Hypothalamus (tissue), 51 donors: ENCODE measurements at places on chromosomes 12 and 14.

- peak; percentile 71 for DNase-seq
Measured at GRCh38 chr12:121800694-121801594, 2.9 kb upstream of the SETD1B start.

DNA sequence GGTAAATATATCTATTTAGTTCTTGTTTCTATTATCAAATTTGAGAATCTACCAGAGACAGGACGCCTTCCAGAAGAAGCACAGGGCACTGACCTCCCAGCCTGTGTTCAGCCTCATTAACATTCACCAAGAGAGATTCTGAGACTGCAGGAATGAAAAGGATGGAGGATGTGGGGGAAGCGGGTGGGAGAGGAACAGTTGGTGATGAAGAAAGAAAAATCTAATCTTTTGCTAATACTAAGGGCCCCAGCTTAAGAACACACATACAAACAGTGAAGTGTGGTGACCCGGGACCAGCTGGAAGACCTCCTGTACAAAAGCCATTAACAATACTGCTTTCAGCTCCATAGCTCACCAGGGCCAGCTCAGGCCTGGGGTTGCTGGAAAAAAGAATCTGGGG, 160.5 kb downstream of the NUAK1 start:
- no peak for DNase-seq

DNA sequence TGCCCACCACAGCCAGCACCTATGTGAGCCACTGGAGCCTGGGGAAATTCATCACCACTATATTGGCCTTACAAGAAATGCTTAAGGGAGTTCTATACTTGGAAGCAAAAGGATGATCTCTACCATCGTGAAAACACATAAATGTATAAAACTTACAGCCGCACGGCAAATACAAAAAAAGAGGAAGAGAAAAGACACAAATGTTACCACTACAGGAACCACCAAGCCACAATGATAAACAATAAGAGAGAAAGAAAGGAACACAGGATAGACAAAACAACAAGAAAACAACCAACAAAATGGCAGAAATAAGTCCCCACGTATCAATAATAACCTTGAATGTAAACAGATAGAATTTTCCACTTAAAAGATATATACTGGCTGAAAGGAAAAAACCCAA, 267.5 kb downstream of the TMEM121 start:
- no peak for DNase-seq

- DNase-seq = no peak
Measured at GRCh38 chr14:34063470-34064164, 112.7 kb upstream of the EGLN3 start.

DNA sequence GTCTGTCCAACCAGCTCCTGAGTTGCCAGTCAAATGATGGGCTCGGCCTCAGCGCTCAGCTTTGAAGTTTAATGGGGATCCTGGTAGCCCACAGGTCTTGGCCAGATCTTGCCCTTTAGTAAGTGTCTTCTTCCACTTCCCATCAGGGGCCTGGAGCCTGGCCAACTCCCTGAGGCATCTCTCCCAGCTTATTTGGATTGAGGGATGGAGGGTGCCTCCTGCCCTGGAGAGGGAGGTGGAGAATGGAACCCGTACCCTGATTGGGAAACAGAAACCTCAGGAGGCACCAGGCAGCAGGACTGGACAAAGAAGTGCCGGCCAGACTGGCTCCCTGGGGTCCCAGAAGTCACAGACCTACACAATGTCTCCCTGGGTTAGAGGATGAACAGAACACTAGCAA, 40.5 kb upstream of the LTBP2 start:
- DNase-seq = no peak

DNA sequence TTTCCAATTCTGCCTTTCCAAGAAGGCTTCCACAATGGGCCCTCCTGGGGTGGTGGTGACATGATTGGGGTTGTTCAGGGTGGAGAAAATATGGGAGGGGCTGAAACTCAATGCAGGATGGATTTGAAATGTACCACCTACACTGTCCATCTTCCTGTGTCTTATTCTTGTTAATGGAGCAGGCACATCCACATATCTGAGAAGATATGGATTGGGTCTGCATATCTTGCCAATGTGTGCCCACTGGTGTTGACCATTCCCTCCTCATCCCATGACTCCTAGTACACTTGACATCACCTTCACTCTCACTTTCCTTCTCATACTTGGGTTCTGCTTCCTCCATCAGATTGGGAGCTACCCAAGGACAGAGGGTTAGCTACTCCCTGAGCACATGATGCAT, 7.2 kb downstream of the KRT76 start:
- no peak for DNase-seq

DNA sequence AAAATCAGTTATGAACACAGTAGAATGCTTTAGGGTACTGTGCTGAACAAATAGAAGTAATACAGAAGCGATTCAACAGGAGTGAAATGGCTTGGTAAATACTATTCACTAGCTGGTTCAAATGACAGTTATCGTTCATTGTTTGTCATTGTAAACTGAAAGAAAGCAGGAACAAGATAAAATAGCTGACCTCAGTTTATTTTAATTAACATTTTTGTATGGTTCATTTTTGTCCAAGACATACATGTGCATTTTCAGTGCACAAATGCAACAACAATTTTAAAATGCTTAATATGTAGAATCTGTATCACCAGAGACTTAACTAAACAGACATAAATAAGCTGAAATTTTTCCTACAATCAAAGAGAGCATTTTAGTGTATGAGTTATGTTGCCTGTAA, 49.9 kb downstream of the ALX1 start:
- DNase-seq = no peak

DNA sequence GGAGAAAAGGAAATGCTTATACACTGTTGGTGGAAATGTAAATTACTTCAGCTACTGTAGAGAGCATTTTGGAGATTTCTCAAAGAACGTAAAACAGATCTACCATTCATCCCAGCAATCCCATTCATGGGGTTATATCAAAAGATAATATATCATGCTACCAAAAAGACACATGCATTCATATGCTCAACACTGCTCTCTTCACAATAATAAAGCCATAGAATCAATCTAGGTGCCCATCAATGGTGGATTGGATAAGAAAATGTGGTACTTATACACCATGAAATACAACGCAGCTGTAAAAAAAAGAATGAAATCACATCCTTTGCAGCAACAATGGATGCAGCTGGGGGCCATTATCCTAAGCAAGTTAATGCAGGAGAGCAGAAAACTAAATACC, 1487.7 kb upstream of the SEL1L start:
- no peak for DNase-seq

DNA sequence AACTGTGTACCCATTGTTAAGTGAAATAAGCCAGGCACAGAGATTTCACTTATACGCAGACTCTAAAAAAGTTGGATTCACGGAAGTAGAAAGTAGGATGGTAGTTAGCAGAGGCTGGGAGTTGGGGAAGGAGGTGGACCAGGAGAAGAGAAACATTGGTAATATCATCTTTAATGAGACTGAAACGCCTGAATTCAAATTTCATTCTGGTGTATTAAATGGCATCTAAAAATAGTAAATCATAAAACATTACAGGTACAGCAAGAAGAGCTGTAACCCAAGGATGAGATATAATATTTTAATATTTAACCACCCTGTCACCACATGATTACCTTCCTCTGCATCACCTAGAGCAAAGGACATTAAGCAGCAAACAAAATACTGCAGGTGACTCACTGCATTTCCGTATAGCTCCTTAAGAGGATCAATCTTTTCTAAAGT, 99.4 kb downstream of the EPS8 start:
- DNase-seq = no peak

DNA sequence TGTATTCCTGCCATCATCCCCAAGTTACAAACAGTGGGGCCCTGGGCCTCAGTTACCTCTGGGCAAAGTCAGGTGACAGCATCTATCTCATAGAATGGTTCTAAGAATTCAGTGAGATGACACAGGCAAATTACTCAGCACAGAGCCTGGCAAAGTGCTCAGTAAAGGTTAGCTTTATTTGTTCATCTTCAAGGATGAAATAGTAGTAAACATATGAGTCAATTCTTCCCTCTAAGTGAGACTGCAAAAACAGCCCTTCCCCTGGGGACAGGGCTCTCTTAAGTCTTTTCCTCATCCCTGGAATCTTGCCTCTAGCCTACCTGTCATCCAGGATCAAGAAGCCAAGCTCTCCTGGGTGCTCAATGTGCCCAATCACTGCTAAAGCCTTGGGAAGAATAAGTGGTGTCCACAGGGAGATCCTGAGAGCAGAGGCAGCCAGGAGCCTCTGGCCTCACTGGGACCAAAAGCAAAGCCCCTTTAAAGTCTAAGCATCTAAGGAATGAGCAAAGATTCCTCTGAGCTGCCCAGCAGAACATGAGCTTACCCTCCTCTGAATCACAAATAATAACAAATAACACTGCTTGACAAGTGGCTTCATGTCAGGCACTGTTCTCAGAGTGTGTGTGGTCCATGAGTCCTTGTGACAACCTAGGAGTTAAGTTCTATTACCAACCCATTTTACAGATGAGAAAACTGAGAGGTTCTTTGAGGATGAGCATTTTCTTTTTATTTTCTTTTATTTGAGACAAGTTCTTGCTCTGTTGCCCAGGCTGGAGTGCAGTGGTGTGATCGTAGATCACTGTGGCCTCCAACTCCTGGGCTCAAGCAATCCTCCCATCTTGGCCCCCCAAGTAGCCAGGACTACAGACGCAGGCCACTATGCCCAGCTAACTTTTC, 12.1 kb downstream of the NUAK1 start:
- DNase-seq = no peak

- DNase-seq = no peak
Measured at GRCh38 chr14:34785223-34786006, 71.0 kb upstream of the CFL2 start.

DNA sequence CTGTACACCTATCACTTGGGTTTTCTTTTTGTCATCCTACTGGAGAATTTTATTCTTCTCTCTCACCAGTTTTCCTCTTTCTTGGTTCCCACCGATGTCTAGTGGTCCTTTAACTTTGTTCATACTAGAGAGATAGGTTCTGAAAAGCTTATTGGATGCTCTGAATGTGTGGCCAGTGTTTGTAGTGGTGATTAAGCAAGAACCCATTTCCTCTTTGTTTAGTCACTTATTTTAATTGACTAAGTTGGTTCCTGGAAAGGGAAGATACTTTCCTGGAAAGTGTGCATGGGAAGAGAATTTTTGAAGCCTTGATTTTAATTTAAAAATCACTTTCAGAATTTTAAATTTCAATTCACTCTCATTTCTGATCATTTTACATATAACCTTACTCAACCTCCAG, 127.2 kb downstream of the OTOGL start:
- no peak for DNase-seq

GRCh38 chr12:5479761-5480160, 47.9 kb downstream of the NTF3 start:
- DNase-seq = no peak

DNA sequence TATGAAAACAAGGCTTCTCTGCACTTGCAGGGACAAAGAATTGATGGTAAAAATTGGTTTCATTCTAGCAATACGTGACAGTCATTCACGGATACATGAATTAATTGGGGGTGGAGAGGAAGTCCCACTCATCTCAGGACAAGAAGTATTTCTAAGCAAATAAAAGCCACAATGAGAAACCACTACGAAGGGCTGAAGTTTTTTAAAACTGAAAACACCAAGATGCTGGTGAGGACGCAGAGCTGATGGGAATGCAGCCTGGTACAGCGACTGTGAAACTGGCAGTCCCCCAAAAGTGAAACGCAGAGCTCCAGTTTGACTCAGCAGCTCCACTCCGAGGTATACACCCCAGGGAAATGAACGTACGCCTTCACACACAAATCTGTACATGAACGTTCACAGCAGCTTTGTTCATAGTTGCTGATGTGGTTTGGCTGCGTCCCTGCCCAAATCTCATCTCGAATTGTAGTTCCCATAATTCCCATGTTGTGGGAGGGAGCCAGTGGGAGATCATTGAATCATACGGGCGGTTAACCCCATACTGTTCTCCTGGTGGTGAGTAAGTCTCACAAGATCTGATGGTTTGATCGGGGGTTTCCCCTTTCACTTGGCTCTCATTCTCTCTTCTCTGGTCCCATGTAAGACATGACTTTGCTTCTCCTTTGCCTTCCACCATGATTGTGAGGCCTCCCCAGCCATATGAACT, 89.0 kb downstream of the SCARB1 start:
- DNase-seq = no peak

DNA sequence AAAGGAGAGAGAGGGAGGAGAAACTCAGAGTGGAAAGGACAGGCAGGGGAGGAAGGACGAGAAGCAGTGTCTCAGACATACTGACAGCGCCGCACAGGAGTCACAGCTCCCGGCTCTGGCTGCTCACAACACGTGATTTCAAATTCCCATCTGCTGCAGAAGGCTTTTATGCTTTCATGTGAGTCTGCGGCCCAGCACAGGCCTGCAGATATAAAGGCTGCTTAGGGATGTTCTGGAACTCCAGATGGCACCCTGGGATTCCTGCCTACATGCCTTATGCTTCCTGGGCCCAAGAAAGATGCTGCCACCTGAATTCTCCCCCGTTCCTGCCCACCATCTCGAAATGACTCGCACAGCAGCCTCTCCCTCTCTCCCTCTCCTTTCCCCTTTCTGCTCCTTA, 89.6 kb downstream of the NUAK1 start:
- peak; percentile 57 for DNase-seq

DNA sequence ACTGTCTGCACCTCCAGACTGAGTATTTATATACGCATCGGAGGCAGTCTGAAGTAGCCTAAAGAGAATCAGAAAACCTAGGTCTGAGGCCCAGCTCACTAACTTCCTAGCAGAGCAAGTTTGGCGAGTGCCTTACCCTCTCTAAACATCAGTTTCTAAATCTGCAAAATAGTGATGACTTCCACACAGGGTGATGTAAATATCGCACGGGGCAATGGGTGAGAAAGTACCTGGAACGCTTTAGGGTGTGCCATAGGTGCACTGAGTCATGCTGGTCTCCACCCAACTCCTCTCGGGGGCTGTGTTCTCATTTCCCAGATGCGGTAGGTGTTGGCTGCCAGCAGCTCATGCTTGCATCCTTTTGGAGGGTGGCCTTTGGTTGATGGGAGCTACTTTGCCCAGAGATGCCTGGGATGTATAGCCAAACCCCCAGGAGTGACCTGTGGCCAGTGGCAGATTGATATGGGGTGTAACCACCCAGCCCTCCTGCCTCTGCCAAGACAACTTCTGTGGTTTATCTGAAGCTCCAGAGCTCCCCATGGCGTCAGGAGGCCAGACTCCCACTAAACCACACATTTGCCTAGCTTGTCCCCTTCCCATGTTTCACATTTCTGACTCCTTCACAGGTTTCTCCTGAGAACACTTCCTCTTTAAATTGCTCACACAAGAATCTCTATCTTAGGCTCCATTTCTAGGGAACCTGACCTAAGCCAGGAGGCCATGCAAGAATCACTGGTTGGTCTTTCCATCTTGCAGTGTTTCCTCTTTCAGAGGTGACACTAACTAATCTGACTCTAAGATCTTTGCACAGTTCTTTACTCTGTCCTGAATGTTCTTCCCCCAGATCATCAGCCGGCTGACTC, 62.0 kb upstream of the TUNAR start:
- no peak for DNase-seq
